ENCODE measurements at places on chromosomes 2 and 18. TPM values are rescaled to one million over a fixed set of nuclear protein-coding genes. Genes with fewer than 3 reads are reported as not detected.

GRCh38 chr18:76823161-76823538, 793 bp downstream of the ZNF236 start:
- H3K27ac ChIP-seq = peak overlapping the region; percentile 86
- no peaks in the 10 kb centered on the region for H3K27me3 ChIP-seq
- H3K4me3 ChIP-seq = peak overlapping the region; percentile 59
- no peak for DNase-seq
- no peaks in the 10 kb centered on the region for H3K36me3 ChIP-seq
- peaks cover 44% of the 10 kb centered on the region for H3K4me1 ChIP-seq

- H3K4me3 ChIP-seq = no peak overlapping the region
- no peaks in the 10 kb centered on the region for H3K27me3 ChIP-seq
- no peak overlapping the region for H3K27ac ChIP-seq
- no peaks in the 10 kb centered on the region for H3K4me1 ChIP-seq
- no peak for DNase-seq
- H3K36me3 ChIP-seq = no peaks in the 10 kb centered on the region
Measured at GRCh38 chr2:206462240-206462854, 19.0 kb downstream of the ADAM23 start.

- no peaks in the 10 kb centered on the region for H3K36me3 ChIP-seq
- no peaks in the 10 kb centered on the region for H3K27me3 ChIP-seq
- H3K4me1 ChIP-seq = peaks cover 30% of the 10 kb centered on the region
Measured at GRCh38 chr2:42828487-42829425, 36.4 kb upstream of the HAAO start.

- no peak overlapping the region for H3K27ac ChIP-seq
- no peak overlapping the region for H3K4me3 ChIP-seq
- H3K36me3 ChIP-seq = no peaks in the 10 kb centered on the region
- no peak for DNase-seq
Measured at GRCh38 chr2:120300385-120300784, 45.6 kb upstream of the INHBB start.

Gene GALNT5
- total RNA-seq = 3.2 TPM

- no peak overlapping the region for H3K27ac ChIP-seq
- no peaks in the 10 kb centered on the region for H3K4me1 ChIP-seq
- H3K4me3 ChIP-seq = no peak overlapping the region
- no peak for DNase-seq
- no peaks in the 10 kb centered on the region for H3K27me3 ChIP-seq
Measured at GRCh38 chr2:124283096-124283495, 258.0 kb downstream of the CNTNAP5 start.

Gene UPP2
- not detected for total RNA-seq

DNA sequence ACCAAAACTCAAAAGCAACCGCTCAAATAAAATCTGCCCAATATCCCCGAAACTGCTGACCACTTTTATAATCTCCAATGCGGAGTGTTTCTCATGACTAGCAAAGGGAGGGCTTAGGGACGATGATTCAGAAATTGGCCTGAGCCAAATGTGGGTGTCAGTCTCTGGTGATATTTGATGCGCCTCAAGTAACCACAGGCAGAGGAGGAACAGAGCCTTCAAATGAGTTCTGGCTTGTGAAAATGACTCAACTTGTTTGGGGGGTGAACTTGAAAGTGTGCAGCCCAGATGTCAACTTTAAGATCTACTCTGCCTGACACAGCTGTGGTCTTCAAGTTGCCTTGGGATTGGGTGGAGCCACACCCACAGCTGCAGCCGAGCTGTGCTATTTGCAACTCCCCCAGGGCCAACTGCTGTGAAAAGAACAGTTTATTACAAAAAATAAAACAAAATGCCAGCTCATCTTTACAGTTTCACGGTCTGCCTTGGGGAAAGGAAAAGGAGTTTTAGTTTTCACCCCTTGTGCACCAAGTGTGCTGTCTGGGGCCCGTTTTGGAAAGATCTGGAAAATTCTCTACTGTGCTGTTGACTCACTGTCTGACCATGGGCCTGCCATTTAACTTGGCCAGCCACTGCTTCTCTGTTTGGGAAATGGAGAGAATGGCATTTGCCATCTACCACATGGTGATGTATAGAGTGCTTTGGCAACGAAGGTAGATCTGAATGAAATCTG, 222.1 kb downstream of the MTX2 start:
- H3K4me1 ChIP-seq = peaks cover 60% of the 10 kb centered on the region
- peak; percentile 95 for DNase-seq
- no peak overlapping the region for H3K4me3 ChIP-seq
- H3K36me3 ChIP-seq = no peaks in the 10 kb centered on the region

GRCh38 chr2:133605766-133606137, 37.5 kb upstream of the NCKAP5 start:
- H3K27me3 ChIP-seq = no peaks in the 10 kb centered on the region
- no peaks in the 10 kb centered on the region for H3K36me3 ChIP-seq
- no peak for DNase-seq
- H3K4me1 ChIP-seq = peaks cover 21% of the 10 kb centered on the region

- H3K4me3 ChIP-seq = no peak overlapping the region
Measured at GRCh38 chr2:41853427-41854191, 194.2 kb upstream of the PKDCC start.

Measured in vagina (tissue), 2 donors.